ENCODE measurements at places on chromosomes 1 and 21.

- no peak for DNase-seq
Measured at GRCh38 chr1:243896313-243896712, 46.3 kb upstream of the AKT3 start.

DNA sequence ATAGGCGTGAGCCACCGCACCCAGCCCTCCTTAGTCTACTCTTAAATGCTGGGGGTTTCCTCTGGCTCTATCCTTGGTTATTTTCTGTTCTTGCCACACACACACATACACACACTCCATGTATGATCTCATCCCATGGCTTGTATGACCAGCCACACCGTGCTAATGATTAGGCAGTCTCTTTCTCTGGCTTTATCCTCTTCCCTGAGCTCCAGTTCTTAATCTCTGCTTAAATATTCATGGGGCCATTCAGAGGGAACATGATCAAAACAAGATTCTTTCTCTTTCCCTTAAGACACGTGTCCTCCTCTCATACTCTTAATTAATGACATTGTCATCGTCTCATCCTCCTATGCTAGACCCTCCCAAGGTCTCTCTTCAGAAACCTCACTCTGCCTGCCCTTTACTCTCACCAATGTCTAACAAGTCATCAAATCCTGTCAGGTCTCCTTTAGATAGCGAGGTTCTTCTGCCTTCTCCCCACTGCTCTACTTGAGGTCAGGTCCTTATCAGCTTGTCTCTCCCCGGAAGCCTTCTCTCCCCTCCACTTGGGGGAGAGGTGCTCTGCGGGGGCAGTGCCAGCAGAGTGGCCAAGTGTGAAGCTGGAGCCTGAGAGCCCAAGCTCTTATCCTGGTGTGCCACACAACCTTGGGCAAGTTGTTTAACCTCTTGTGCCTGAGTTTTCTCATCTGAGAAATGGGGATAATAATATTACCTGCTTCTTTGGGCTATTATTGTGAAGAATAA lies 83.0 kb upstream of the GNG12 start:
- DNase-seq, result no peak

DNA sequence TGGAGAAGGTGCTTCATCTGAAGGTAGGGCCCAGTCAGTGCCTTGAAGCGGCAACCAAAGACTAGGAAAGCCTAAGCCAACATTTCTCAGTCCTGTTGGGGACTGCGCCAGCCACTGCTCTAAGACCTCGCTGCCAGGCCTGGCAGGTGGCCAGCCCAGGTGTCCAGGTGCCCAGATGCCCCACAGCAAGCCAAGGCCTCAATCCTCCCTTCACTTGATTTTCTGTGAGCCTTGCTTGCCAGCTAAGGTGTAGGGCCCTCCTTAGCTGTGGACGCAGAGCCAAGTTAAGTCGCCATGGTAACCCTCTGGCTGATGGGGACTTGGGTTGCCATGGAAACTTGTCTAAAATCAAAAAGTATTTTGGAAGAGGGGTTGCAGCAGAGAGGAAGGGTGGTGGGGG lies 135.0 kb downstream of the NAV1 start:
- DNase-seq, result no peak

DNA sequence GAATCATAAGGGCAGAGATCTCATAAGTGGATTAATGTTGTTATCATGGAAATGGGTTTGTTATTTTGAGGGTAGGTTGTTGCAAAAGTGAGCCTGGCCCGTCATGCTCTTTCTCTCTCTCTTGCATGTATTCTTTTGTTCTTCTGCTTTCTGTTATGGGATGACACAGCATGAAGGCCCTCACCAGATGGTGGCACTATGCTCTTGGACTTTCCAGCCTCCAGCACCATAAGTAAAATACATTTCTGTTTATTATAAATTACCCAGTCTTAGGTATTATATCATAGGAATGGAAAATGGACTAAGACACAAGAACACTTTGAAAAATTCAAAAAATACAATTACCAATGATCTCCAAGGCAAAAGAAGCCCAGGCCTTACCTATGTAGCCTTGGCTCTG lies 676.1 kb downstream of the PTPRU start:
- no peak for DNase-seq

DNA sequence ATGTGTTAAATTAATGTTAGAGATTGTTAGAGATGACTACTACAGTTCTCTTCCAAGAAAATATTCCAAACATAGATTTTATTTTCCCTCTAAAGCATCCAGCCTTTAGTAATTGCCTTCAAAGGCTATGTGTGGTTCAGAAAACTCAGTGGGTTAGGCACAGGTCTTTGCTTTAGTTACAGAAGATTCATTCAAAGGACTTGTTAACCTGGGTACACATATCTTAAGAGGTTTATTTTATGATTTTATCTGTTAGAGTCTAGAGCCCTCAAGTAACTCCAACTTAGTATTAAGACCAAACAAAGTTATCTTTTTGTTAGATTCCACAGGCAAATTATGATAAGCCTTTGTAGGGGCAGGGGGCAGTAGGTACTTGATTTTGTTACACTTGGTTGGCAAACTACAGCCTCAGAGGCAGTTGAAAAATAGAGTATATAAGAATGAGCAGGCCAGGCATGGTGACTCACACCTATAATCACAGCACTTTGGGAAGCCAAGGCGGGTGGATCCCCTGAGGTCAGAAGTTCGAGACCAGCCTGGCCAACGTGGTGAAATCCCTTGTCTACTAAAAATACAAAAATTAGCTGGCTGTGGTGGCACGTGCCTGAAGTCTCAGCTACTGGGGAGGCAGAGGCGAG lies 37.9 kb downstream of the CXADR start:
- DNase-seq, result no peak

GRCh38 chr21:18334066-18334465 lies 69.5 kb downstream of the TMPRSS15 start:
- DNase-seq, result no peak

- peak; percentile 97 for DNase-seq
Measured at GRCh38 chr1:246931549-246932365, at the start of gene AHCTF1. AHCTF1 (minus strand) TSS chr1:246931948; CDS start chr1:246918370, 13,578 bp downstream.

GRCh38 chr1:224067621-224068457 lies 46.1 kb upstream of the FBXO28 start:
- DNase-seq, result no peak

- no peak for DNase-seq
Measured at GRCh38 chr1:200518524-200518923, 102.0 kb downstream of the KIF14 start.

- DNase-seq, result no peak
Measured at GRCh38 chr1:119987686-119988085, 81.8 kb downstream of the NOTCH2 start.

- DNase-seq, result no peak
Measured at GRCh38 chr1:204450461-204451257, 39.0 kb upstream of the PPP1R15B start.

DNA sequence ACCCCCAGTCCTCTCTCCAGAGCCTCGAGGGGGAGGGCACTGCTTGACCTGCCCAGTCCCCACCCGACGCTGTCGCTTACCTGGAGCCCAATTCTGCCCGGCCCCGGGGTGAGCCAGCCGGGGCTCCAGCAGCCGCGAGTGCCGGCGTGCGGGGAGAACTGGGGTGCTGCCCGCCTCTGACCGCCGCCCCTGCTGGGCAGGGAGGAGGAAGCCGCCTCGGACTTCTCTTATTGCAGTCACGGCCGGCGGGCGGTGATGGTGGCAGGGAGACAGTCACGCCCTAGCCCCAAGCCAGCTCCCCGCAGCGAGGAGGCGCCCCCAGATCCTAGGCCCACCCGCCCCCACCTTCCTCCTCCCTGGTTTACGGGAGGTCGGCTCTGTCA lies at the start of gene FGR:
FGR (minus strand) TSS at position 201 of the 383 bp plus-strand sequence. CDS start 11,269 bp downstream, outside the sequence.
- DNase-seq, result peak; percentile 86

- DNase-seq, result no peak
Measured at GRCh38 chr1:2447276-2448097, 28.6 kb upstream of the PLCH2 start.

DNA sequence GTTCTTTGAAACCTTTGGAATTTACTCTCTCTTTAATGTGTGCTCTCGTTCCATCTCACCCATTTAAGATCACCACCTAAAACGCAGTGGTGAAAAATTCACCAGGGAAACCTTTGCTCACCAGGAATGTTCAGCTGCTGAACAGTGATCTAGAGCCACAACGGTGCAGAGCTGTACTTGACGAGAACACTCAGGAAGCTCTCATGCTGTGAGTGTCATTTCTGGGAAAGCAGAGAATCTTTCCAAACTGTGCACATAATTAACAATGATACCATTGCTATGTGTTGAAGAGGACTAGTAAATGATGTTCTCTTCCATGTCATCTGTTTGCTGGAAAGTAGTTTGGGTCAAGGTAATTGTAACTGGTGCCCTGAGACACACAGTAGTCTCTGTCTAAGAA lies 117.1 kb downstream of the ZZZ3 start:
- no peak for DNase-seq

DNA sequence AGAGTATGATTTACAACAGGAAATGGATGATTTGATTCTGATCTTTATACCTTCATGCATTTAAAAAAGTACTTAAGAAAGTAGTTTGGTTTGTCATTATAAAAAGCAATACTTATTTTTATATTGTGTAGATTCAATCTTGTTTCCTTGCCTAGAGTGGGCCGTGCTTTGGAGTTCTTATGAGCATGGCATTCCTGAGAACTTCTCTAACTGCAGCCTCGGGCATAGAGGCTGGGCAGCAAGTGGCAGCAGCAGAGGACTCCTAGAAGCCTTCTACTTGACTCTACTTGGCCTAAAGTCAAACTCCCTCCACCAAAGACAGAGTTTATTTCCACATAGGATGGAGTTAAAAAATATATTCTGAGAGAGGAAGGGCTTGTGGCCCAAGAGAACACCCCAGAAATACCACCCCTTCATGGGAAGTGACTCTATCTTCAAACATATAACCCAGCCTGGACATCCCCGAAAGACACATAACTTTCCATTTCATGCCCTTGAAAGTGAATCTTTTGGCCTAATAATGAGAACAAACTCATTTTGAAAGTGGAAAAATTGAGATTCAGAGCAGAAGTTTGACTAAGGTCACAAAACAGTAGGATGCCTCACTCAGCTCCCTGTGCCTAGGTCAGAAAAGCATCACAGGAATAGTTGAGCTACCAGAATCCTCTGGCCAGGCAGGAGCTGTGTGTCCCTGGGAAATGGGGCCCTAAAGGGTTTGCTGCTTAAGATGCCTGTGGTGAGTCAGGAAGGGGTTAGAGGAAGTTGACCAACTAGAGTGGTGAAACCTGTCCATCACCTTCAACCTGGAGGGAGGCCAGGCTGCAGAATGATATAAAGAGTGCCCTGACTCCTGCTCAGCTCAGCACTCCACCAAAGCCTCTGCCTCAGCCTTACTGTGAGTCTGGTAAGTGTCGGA lies at the start of gene IVL:
IVL (plus strand) TSS at position 861 of the 916 bp plus-strand sequence. CDS start 1,252 bp downstream, outside the sequence.
- no peak for DNase-seq

- no peak for DNase-seq
Measured at GRCh38 chr1:113242481-113242880, 147.8 kb upstream of the MAGI3 start.

- DNase-seq, result no peak
Measured at GRCh38 chr1:116487031-116487430, 83.8 kb downstream of the CD58 start.

- DNase-seq, result no peak
Measured at GRCh38 chr1:78081980-78082860, 36.5 kb downstream of the GIPC2 start.

DNA sequence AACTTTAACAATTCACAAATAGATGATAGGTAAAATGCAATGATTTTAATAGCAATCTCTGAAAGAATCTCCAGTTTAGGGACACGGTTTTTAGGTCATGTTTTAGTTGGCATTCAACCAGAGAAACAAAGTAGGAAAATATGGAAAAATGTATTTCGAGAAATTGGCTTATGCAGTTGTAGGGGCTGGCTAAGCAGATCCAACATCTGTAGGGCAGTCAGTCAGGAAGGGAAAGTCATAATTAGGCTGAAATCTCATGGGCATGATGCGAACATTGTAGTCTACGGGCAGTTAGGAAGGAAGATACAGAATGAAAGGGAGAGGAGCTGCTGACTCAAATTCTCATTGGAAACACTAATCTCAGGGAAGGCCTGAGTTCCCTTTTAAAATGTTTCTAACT lies 1276.0 kb upstream of the ADGRL4 start:
- DNase-seq, result no peak

DNA sequence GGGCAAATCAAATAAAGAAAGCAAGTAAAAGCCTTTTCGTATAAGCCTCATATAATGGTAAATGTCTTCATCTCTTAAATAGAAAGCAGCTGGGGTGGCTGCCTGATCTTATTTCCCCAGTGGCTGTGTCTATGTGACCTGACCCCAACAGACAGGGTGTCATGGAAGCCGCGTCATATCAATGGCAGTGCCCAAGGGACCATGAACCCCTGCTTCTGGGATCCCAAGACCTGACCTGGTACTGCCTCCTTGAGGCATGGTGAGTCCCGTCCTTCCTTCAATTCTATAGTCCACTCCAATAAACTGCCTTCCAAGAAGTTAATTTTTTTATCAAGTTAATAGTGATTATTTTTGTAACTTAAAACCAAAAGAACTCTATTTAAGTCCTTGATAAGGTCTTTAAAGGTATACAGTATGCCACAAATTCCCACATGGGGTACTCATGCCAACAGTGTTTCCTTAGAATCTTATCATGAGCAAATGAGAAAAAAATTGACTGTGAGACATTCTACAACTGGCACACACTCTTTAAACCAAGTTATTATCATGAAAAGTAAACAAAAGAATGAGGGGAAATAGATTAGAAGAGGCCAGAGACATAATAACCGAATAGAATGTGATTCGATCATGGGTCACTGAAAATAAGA lies 104.6 kb downstream of the ADSS2 start:
- DNase-seq, result no peak

- no peak for DNase-seq
Measured at GRCh38 chr1:198151688-198152087, 5.1 kb upstream of the NEK7 start.

GRCh38 chr1:202155478-202156021 lies 4.9 kb downstream of the PTPN7 start:
- DNase-seq, result peak; percentile 86

GRCh38 chr1:52738893-52739292 lies 12.6 kb downstream of the ZYG11B start:
- DNase-seq, result no peak

DNA sequence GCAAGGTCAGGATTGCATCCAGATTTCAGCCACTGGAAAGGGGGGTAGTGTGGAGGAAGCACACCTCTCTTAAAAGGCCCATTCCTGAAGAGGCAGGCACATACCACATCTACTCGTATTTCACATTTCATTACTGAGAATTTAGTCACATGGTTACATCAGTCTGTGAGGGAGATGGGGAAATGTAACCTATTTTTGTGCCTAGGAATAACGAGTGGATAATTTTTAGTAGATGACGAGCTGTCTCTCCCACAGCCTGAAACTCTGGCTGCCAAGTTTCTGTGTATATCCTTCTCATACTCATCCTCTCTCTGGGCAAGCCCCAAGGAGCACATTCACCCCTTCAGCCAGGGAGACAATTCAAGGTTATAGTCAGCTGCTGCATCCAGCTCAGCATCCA lies 10.3 kb upstream of the C21orf91 start:
- DNase-seq, result no peak

DNA sequence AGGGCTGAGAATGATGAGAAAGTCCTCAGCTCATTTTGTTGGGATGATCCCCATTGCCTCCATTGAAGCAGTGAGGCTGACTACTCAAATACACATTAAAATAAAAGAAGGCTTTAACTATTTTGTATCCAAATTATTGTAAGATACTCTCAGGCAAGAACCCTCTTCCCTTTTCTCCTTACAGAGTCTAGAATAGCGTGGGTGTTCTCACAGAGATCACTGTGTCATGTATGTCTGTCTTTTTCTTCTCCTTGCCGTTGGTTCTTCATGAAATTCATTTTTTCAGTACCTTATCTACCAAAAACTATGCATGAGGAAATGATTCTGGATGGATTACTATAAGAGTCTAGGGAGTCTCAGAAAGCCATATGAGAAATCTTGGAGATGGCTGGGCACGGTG lies 30.1 kb downstream of the SORT1 start:
- DNase-seq, result no peak

GRCh38 chr1:156895927-156896326 lies 2.4 kb downstream of the PEAR1 start:
- no peak for DNase-seq

- DNase-seq, result no peak
Measured at GRCh38 chr1:96116731-96117130, 604.9 kb upstream of the PTBP2 start.
